ENCODE measurements at places on chromosomes 2 and 18.

- DNase-seq: no peak
Measured at GRCh38 chr2:199602896-199603717, 145.4 kb upstream of the SATB2 start.

- no peak for DNase-seq
Measured at GRCh38 chr2:158459161-158460003, 2.6 kb downstream of the PKP4 start.

- DNase-seq: no peak
Measured at GRCh38 chr2:64840426-64840881, 148.7 kb upstream of the SLC1A4 start.

DNA sequence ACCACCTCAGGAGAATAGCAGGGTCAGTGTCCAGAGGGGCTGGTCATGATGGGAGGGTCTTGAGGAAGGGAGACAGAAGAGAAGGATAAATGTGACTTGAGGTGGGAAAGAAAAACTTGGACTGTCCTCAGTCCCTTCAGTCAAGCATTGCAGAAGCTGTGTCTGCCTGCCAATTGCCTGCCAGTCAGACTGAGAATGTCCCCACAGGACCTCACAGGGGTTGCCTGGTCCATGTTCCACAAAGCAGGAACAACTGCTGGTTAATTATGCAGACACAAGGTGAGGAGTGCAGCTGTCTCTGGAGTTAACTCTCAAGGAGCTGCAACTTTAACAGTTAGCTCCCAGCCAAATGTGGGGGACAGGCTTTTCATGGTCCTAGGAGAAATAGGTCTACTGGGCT, 75.7 kb downstream of the TRIM43 start:
- DNase-seq: no peak

GRCh38 chr2:230124757-230125431, 56.2 kb upstream of the SLC16A14 start:
- no peak for DNase-seq

DNA sequence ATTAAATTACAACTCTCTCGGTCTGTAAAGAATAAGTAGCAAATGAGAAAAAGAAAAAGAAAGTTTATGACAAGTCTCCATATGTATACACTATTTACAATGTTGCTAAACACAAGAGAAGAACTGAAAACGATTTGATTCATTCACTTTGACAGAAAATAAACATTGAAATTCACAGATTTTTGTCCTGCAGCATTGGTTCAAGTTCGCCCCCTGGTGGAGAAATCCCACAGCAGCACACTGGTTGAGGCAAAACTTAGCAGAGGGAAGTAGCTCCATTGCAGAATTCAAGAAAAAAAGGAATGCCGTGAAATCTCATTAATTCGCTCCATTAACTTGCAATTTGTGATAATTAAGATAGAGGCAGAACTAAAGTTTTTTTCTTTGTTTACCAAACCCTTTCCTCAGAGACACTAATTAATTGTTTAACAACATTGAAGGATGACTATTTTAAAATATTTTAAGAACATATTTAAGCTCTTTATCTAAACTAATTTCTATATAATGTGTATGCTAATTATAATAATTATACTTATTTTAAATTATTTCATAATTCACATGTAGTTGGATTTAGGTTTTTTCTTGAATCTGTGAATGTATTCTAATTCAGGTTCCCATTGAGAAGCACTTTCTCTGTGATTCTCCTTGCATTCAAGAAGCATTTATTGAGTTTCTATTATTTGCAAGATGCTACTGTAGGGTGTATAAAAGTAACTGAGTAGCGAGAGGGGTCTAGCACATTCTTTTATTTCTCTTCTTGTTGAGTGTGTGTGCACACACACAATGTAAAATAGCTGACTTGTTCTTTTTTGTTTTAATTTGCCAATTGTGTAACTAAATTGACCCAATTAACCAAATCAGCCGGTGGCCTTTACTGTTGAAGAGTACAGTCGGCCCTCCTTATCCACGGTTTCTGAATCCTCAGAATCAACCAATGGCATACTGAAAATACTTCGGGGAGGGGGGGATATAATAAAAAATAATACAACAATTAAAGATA, 74.1 kb downstream of the COL4A3 start:
- no peak for DNase-seq

GRCh38 chr2:61167579-61167978, 5.6 kb downstream of the C2orf74 start:
- DNase-seq: no peak
